Brain (organoid and tissue), 16 donors: ENCODE measurements at places on chromosomes 4 and X. TPM values are rescaled to one million over a fixed set of nuclear protein-coding genes. Genes with fewer than 3 reads are reported as not detected.

Gene TMEM144
- polyA plus RNA-seq: 52.0 TPM

Gene NDNF
- polyA plus RNA-seq: 0.42 TPM

DNA sequence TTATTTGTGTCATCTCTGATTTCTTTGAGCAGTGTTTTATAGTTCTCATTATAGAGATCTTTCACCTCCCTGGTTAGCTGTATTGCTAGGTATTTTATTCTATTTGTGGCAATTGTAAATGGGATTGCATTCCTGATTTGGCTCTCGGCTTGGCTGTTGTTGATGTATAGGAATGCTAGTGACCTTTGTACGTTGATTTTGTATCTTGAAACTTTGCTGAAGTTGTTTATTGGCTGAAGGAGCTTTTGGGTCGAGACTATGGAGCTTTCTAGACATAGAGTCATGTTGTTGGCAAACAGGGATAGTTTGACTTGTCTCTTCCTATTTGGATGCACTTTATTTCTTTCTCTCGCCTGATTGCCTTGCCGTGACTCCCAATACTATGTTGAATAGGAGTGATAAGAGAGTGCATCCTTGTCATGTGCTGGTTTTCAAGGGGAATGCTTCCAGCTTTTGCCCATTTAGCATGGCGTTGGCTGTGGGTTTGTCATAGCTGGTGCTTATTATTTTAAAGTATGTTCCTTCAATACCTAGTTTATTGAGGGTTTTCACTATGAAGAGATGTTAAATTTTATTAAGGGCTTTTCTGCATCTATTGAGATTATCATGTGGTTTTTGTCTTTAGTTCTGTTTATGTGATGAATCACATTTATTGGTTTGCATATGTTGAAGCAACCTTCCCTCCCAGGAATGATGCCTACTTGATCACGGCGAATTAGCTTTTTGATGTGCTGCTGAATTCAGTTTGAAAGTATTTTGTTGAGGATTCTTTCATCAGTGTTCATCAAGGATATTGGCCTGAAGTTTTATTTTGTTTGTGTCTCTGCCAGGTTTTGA, 72.7 kb upstream of the BOD1L1 start:
- no peak for DNase-seq

DNA sequence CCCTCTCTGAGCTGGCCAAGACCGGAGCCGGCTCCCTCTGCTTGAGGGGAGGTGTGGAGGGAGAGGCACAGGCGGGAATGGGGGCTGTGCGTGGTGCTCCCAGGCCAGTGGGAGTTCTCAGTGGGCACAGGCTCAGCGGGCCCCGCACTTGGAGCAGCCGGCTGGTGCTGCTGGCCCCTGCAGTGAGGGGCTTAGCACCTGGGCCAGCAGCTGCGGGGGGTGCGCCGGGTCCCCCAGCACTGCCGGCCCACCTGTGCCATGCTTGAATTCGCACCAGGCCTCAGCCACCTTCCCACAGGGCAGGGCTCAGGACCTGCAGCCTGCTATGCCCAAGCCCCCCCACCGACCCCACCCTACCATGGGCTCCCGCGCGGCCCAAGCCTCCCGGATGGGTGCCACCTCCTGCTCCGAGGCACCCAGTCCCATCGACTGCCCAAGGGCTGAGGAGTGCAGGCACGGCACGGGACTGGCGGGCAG, 602.5 kb downstream of the KCTD8 start:
- DNase-seq: no peak

Gene NUDT10
- polyA plus RNA-seq: 3.6 TPM

Gene PNMA6A
- 67.2 TPM for polyA plus RNA-seq
